ENCODE measurements at places on chromosomes 16 and 17. TPM values are rescaled to one million over a fixed set of nuclear protein-coding genes. Genes with fewer than 3 reads are reported as not detected.
A peak's percentile ranks its signal among the peaks of the same experiment; 100 is the strongest.

DNA sequence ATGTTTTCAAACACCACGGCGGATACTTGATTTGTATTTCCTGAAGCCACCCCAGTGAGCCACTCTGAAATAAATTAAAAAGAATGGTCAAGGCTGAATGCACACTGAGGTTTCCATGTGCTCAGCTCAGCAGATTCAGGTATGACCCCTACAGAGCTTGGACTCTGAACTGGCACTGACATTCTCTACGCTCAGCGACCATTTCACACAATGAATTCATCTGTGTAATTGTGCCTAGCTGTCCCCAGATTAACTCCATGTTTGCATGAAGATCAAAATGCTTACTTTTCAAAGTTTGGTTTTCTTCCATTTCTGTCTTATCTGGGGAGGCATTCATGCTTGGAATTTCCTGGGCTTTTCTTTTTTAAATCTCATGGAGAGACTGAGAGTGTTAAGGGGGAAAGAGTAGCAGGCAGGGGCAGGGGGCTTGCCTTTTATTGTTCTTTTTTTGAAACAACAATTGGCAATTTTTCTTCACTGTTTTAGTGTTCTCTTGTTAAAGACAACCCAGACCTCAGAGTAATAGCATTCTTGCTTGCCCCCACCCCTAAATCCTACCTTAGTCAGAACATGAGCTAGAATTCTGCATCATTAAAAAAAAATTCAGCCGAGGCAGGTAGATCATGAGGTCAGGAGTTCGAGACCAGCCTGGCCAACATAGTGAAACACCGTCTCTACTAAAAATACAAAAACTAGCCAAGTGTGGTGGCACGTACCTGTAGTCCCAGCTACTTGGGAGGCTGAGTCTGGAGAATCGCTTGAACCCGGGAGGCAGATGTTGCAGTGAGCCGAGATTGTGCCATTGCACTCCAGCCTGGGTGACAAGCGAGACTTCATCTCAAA lies 85.5 kb upstream of the HNF1B start:
- no peak overlapping the region for H3K4me3 ChIP-seq
- no peaks in the 10 kb centered on the region for H3K36me3 ChIP-seq
- H3K4me1 ChIP-seq, result no peaks in the 10 kb centered on the region
- H3K27me3 ChIP-seq, result no peaks in the 10 kb centered on the region
- no peak overlapping the region for H3K27ac ChIP-seq

DNA sequence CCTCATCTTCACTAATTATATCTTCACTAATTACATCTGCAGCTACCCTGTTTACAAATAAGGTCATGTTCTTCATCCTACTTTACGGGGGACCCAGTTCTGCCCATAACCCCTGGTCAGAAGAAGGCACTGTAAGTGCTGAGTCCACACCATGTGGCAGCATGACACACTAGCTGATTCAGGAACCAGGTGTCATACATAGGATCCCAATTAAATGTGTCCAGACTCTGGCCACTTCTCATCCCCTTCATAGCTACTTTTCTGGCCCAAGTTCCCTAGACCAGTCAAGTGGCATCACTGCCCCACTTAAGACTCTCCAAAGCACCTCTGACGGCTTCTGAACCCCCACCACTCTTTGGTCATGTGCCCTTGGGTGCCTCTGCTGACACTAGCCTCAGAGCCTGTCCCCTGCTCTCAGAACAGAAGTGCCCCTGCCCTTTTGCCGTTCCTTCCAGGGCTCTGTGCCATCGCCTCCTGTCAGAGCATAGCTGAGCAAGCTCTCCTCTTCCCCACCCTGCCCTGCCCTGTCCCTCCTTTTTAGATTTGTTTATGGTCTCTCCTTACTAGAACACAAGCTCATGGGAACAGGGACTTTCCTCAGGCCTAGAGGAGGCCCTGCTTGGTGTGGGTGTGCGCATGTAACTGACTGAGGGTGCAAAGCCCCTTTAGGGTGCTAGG lies 61.1 kb downstream of the B9D1 start:
- DNase-seq, result no peak
- H3K4me1 ChIP-seq, result peaks cover 34% of the 10 kb centered on the region
- no peaks in the 10 kb centered on the region for H3K27me3 ChIP-seq

- DNase-seq, result no peak
- no peak overlapping the region for H3K27ac ChIP-seq
- no peaks in the 10 kb centered on the region for H3K27me3 ChIP-seq
- no peaks in the 10 kb centered on the region for H3K4me1 ChIP-seq
These were observed 89.0 kb downstream of the SYCE1L start for GRCh38 chr16:77288222-77288621.

DNA sequence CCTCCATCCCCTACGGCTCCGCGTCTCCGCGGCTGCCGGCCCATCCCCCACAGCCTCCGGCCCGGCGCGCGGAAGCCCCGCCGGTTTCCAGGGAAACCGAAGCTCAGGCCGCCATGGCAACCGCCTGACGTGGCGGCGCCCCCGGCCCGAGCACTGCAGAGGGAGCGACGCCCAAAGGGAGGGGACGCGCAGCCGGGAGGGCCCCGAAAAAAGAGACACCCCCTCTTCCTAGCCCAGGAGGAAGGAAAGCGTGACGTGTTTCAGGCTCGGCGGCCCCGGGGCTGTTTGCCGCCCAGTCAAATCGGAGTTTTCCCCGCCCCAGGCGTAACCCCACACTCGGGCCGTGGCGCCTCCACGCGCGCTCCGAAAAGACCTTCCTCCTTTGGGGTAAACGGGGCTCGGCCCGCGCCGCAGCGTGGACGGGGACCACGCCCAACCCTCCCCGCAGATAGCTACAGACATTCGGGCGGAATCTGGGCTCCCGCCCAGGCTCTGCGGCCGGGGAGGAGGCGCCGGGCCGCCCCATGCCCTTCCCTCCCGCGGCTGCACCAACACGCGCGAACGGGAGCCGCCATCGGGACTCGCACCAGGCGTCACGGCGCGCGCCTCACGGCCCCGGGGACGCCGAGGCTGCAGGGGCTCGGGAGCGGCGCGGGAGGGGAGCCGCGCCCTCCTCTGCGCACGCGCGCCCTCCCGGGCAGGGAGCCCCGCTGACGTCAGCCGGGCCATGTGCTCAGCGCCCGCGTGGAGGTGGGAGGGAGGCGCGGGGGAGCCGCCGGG lies 7.5 kb downstream of the MNT start:
- H3K27me3 ChIP-seq, result no peaks in the 10 kb centered on the region
- H3K4me1 ChIP-seq, result peaks cover 11% of the 10 kb centered on the region
- no peaks in the 10 kb centered on the region for H3K36me3 ChIP-seq
- H3K4me3 ChIP-seq, result peak overlapping the region; percentile 73

Gene ZNF747
- 11.2 TPM for total RNA-seq

- H3K4me3 ChIP-seq, result no peak overlapping the region
- no peaks in the 10 kb centered on the region for H3K36me3 ChIP-seq
- no peak for DNase-seq
- H3K4me1 ChIP-seq, result peaks cover 16% of the 10 kb centered on the region
These were observed 76.4 kb downstream of the SREBF1 start for GRCh38 chr17:17760350-17760749.

- H3K27me3 ChIP-seq, result peaks cover 14% of the 10 kb centered on the region
- DNase-seq, result no peak
- H3K4me3 ChIP-seq, result no peak overlapping the region
- H3K36me3 ChIP-seq, result no peaks in the 10 kb centered on the region
- peaks cover 3% of the 10 kb centered on the region for H3K4me1 ChIP-seq
These were observed 54.8 kb downstream of the SPECC1 start for GRCh38 chr17:20063665-20064648.

Gene IL21R
- total RNA-seq, result 3.8 TPM

DNA sequence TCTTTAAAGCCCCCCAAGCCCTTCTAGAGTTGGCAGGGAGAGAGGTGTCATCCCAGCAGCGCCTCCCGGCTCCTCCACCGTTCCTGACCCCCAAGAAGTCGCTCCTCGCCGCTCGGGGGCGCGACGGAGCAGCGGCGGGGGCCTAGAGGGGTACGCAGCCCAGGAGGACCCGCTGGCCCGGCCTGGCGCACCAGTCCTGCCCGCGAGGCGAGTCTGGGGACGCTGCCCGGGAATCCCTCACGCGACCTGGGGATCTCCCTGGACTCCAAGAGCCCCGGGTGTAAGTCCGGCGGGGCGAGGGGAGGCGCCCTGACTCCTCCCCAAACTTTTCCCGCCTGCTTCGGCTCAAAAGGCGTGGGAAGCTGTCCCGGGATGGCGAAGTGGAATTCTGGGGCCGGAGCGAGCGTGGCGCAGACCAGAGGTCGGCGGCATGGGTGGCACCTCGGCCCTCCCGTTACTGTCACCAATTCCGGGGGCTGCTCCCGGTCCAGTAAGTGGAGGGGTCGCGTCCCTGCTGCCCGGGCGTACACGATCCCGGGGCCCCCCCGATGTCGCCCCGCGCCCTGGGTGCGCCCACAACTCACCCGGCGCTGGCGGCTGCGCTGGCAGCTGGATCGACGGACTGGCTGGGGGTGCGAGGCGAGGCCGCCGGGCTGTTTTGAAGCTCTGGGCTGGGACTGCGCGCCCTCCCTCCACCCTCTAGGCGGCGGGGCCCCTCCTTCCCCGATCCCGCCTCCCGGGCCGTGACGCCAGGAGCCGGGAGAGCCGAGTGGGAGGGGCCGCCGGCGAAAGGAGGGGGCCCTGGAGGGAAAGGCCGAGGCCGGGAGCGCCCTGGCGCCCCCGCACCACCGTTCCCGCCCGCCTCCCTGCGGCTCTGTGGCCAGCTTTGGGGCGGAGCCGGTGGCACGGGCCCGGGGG lies at the start of gene EMP2:
EMP2 (minus strand) TSS at position 634 of the 918 bp plus-strand sequence. CDS start 32,981 bp downstream, outside the sequence.
- H3K27ac ChIP-seq, result peak within 1 kb of the TSS; percentile 74
- H3K4me3 ChIP-seq, result peak within 1 kb of the TSS; percentile 79
- DNase-seq, result peak; percentile 85
- no peaks in the 10 kb centered on the region for H3K36me3 ChIP-seq
- H3K27me3 ChIP-seq, result no peaks in the 10 kb centered on the region

Gene TAT
- not detected for total RNA-seq

- H3K27me3 ChIP-seq, result peaks cover 6% of the 10 kb centered on the region
- no peaks in the 10 kb centered on the region for H3K36me3 ChIP-seq
- H3K4me1 ChIP-seq, result no peaks in the 10 kb centered on the region
- no peak for DNase-seq
- no peak overlapping the region for H3K4me3 ChIP-seq
- no peak overlapping the region for H3K27ac ChIP-seq
These were observed 12.4 kb downstream of the MPO start for GRCh38 chr17:58268326-58268725.

Gene KRT37
- not detected for total RNA-seq

Gene CA10
- total RNA-seq, result not detected

GRCh38 chr16:5252791-5253190 lies 155.2 kb upstream of the EEF2KMT start:
- DNase-seq, result no peak
- H3K36me3 ChIP-seq, result no peaks in the 10 kb centered on the region
- no peaks in the 10 kb centered on the region for H3K27me3 ChIP-seq
- H3K27ac ChIP-seq, result no peak overlapping the region
- H3K4me1 ChIP-seq, result no peaks in the 10 kb centered on the region

GRCh38 chr17:40547079-40547784 lies 18.0 kb downstream of the CCR7 start:
- H3K36me3 ChIP-seq, result no peaks in the 10 kb centered on the region
- DNase-seq, result peak; percentile 98
- H3K4me1 ChIP-seq, result peaks cover 69% of the 10 kb centered on the region
- H3K27me3 ChIP-seq, result no peaks in the 10 kb centered on the region

DNA sequence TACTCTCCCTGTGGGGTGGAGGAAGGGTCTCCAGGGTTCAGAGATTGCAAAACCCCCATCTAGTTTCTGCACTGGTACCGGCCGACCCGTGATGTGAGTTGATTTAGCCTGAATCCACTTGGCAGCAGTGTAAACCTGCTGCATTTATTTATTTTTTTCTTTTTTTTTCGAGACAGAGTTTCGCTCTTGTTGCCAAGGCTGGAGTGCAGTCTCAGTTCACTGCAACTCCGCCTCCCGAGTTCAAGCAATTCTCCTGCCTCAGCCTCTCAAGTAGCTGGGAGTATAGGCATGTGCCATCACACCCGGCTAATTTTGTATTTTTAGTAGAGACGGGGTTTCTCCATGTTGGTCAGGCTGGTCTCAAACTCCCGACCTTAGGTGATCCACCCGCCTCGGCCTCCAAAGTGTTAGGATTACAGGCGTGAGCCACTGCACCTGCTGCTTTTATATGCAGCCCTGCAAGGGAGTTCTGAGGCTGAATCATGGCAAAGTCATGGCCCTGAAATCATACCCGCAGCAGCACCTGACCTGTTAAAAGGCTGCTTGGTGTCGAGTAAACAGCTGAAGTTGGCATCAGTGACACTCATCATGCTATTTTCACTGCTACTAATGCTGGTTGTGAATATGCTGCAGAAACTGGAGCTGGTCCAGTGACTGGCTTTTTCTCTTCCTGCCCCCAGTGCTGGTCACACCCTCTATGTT lies 21.4 kb downstream of the DEXI start:
- no peak overlapping the region for H3K4me3 ChIP-seq
- H3K36me3 ChIP-seq, result no peaks in the 10 kb centered on the region
- peak; percentile 25 for DNase-seq
- H3K27me3 ChIP-seq, result peaks cover 8% of the 10 kb centered on the region
- H3K27ac ChIP-seq, result no peak overlapping the region
- H3K4me1 ChIP-seq, result no peaks in the 10 kb centered on the region

DNA sequence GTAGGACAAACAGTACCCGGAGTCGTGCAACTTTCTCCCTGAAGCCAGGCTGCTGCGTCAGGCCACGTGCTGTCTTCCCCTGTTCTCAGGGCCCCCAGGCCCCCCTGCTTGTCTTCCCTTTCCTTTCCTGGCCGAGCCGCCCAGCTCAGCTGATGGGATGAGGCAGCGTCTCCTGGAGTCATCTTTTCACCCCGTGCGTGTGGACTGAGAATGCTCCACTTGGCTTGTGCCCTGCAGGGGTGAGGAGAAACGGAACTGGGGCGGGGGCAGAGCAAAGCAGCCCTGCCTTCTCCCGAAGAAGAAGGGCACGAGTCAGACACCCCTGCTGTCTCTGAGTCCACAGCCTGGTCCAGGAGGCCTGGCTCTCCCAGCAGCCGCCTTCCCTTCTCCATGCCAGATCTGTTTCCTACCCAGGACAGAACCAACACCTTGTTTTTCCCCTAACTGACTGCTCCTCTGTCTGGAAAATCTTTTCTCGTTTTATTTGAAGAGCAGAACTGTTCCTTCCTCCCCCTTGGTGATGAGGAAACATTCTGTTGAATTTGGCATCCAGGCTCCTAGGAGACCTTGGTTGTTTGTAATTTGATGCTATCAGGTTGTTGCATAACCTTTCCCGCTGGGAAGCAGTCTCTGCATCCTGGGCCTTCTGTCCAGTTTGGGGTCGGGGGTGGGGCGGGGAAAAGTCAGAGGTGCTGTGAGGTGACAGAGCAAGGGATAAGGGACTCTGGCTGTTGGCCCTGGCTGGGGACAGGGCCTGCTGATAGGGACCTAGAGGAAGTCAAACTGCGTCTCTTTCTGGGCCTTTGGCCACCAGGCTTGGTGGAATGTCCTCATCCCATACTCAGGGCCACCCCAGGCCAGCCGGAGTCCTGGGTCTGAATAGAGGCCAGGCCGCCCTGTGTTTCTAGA lies 78.8 kb downstream of the WIPI1 start:
- peak; percentile 17 for DNase-seq
- peak overlapping the region; percentile 13 for H3K4me3 ChIP-seq
- H3K36me3 ChIP-seq, result no peaks in the 10 kb centered on the region
- peaks cover 21% of the 10 kb centered on the region for H3K4me1 ChIP-seq
- no peaks in the 10 kb centered on the region for H3K27me3 ChIP-seq
